ENCODE measurements at places on chromosomes 6 and 20.

DNA sequence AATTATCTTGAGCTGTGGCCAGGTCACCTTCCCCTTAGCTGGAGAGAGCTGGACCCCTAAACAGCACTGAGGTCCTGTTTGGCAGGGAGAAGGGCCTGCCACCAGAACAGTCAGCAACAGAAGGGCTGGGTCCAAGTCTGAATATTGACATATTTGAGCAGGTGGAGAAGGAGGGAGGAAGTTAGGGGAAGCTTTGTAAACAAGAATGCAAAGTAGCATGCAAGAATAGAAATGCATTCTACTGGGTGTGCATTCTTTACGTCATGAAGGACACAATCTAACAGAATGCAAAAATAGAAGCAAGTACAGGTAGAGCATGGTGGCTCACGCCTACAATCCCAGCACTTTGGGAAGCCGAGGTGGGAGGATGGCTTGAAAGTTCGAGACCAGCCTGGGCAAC, 100.5 kb downstream of the QRSL1 start:
- no peak for DNase-seq

DNA sequence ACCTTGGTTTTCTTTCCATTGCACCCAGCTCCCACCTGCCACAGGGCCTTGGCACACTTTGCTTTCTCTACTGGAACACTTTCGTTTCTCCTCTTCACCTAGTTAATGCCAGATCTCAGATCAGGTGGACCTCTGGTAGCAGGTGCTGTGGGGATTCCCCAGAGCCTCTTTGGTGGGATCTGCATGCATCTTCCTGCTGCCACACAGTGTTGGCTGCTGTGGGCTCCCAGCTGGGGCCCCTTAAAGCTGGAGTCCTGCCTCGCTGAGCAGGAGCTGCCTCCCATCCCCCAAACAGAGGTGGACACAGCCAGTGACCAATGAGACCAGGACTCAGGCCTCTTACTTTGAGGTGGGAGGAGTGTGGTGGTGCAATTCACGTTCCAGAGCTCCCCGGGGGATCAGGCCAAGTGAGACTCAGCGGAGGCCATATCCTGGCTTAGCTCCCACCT, 28.4 kb downstream of the CEBPB start:
- no peak for DNase-seq

- DNase-seq = no peak
These were observed 781.7 kb upstream of the CITED2 start for GRCh38 chr6:140156131-140156530.

DNA sequence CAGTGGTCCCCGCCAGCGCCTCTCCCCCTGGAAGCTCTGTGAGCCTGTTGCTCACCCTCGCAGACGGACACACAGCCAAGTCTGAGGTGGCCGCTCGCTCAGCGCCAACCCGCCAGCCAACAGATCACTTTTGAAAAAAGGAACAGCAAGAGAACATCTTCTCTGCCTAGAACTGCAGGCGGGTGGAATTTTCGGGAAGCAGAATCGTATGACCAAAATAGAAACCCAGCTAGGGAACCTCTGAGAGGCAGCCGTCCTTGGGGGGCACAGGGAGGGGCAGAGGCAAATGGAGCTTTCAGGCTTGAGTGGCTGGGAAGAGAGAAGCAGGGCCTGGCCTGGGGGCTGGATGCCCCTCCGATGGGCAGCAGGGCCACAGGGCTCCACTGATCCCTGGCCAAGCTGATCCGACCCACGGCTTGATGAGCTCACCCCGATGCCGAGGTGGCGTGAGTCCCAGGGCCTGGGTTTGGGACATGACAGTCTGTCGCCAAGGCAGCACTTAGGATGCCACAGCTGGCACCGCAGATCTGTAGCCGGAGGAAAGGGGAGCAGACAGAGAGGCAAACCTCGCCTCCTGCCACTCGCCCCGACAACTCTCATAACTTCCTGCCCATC, 9.8 kb downstream of the NFATC2 start:
- DNase-seq = no peak

GRCh38 chr20:46640536-46641311, 10.5 kb downstream of the SLC13A3 start:
- peak; percentile 17 for DNase-seq

DNA sequence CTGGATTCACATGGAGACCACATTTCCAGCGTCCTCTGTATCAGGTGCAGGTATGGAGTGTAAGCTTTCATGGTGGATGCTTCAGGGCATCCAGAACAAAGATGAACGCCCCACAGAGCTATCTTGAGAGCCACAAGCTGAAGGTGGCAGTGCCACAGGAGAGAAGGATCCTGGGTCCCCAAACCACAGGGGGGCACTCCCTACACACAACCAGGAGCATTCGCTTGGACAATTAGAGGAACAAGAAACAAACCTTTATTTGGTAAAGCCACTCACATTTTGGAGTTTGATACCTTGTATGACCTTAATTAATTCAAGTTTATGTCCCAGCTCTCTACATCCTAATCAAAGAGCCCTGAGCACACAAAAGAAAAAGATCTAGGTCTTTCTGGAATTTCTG, 406.3 kb downstream of the PREX1 start:
- no peak for DNase-seq

DNA sequence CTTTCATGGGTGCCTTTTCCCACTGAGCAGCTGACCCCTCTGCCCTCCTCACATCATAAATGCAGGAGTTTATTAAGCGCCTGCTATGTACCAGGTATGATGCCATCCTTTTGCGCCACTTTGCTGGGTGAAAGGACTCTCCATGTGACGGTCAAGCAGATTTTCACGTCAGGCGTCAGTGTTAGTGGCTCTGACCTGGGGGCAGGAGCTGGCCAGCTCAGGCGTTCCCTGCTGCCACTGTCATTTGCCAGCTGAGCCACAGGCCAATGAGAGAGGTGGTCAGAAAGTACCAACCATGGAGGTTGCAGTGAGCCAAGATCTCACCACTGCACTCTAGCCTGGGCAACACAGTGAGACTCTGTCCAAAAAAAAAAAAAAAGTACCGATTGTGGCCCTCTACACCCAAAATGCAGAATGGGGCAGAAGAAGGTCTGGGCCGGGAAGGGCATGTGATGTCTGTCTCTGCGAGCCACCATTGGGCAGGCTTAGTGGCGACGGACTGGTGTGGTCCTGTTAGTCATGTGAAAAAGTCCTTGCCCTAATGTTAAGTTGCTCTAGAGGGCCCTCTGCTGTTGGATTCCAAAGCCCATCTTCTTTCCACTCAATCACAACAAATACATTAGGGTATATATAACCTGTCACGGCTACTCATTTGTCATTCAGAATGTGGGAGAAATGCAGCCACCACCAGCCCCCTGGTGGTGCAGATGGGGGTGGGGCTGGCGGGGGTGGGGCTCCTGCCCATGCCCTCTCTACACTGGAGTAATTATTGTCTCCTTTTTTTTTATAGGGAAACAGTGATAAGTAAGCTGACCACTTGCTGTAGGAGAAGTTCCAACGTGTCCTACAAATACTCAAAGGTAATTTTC, 18.4 kb upstream of the SLC22A1 start:
- peak; percentile 7 for DNase-seq

DNA sequence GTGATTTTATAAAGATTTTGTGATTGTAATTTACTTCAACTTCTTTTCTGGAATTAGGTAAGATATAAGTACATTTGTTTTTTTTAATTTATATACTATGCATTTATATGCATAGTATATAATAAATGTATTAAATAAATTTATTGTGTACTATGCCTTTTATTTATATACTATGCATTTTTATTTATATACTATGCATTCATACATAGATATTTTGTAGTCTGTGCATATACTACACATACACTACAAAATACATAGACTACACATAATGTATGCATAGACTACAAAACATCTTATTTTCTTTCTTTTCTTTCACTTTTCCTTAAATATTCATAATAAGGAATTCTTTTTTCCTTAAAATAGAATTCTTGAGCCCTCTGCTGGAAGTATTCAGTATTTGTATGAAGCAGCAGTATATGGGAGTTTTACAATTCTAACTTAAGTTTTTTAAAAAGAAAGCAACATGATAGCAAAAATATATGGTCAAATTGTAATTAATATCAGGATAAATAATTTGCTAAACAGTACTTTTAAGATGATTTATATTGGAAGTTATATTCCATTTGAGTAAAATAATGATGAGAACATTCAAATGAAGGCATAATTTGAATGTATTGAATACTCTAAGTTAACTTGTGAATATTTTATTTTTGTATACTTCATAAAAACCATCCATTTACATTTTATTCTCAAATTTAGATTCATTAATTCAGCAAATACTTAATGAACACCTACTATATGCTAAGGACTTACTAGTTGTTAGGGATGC, 129.3 kb downstream of the KLHL32 start:
- no peak for DNase-seq

DNA sequence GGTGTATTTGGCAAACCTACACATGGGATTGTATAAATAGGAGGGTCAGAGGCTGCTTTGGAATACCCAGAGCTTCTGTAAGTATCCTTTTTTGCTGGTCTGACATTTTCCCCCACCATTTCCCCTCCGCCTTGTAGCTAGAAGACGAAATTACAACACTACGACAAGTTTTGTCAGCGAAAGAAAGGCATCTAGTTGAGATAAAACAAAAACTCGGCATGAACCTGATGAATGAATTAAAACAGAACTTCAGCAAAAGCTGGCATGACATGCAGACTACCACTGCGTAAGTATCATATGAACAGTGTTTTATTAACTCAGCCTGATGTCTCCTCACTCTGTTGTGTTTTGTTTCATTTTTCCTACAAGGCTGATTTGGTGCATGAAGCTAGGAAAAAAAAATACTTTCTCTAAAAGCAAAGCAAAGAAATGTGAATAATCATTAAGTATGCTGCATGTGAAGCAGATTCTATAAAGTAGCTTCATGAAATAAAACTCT, 72.7 kb downstream of the HDDC2 start:
- DNase-seq = no peak

- DNase-seq = no peak
These were observed 25.0 kb downstream of the GDAP1L1 start for GRCh38 chr20:44271915-44272663.

DNA sequence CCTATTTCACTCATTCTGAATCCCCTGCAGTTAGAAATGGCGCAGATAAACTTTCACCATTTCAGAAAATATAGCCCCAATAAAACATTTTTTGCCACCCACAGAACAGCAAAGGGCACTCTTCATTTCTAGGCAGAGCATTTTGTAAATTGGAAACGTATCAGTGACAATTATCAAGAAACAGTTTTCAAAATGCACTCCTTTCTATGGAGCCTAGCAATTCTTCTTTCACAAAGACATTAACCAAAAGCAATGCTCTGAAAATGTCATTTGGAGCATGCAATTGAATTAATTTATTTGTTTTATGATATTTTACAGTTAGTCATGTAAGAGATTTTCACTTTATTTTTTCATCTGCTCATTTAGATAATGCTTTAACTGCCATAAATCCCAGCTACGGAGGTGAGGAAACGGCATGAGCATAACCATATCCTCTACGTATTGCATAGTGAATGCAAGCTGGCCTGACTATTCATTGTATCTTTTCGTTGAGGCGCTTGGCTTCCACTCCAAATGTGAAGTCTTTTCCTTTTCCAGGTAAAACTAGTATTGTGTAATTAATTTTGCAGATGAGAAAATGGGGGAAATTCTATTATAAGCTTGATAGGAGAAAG, 813.4 kb downstream of the C6orf118 start:
- no peak for DNase-seq

DNA sequence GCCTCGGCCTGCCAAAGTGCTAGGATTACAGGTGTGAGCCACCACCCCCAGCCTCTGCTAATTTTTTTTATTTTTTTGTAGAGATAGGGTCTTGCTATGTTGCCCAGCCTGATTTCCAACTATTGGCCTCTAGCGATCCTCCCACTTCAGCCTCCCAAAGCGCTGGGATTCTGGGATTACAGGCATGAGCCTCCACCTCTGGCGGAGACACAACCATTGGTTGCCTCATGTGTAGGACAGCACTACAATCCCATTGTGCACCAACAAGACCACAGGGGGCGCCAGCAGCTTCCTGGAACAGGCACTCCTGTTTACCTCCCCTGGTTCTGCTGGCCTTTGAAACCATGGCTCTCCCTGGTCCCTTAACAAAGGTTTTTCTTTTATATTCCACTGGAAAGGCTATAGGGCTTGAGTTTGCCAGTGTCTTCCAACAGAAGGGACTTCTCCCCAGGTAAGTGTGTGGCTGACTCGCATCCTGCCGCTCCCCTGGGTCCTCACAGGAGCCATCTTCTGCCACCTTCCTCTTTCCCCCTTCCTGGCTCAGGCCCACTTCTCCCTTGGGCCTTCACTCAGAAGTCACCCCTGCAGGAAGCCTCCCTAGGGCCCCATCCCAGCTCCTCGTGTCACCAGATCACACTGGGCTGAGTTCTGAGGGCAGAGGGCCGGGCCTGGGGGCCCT, 39.2 kb upstream of the TLDC2 start:
- DNase-seq = peak; percentile 13

- DNase-seq = no peak
These were observed 7.3 kb downstream of the EBF4 start for GRCh38 chr20:2699775-2700413.

GRCh38 chr6:32622545-32623401, 14.4 kb upstream of the HLA-DQA1 start:
- DNase-seq = no peak

- peak; percentile 34 for DNase-seq
These were observed 181.5 kb upstream of the LAMP5 start for GRCh38 chr20:9332791-9333479.
